ENCODE measurements at places on chromosomes 2 and 18. TPM values are rescaled to one million over a fixed set of nuclear protein-coding genes. Genes with fewer than 3 reads are reported as not detected.

Gene TLX2
- 0.95 TPM for total RNA-seq

Gene RELCH
- total RNA-seq: 38.9 TPM

Gene PARD3B
- total RNA-seq: not detected

Gene KIF1A
- total RNA-seq: not detected

Gene TIGD1
- 9.4 TPM for total RNA-seq

Gene NABP1
- 125 TPM for total RNA-seq

Gene SERPINB4
- not detected for total RNA-seq

Gene CD8B2
- total RNA-seq: 0.61 TPM

Gene WNT6
- total RNA-seq: not detected

Gene CDK15
- not detected for total RNA-seq

Gene RIT2
- total RNA-seq: not detected

Gene KATNAL2
- total RNA-seq: 0.31 TPM

Gene ITGA6
- total RNA-seq: 15.6 TPM

Gene ARHGEF4
- not detected for total RNA-seq
